NCI-H2171 (cell line): ENCODE measurements at places on chromosomes 12 and 14.

DNA sequence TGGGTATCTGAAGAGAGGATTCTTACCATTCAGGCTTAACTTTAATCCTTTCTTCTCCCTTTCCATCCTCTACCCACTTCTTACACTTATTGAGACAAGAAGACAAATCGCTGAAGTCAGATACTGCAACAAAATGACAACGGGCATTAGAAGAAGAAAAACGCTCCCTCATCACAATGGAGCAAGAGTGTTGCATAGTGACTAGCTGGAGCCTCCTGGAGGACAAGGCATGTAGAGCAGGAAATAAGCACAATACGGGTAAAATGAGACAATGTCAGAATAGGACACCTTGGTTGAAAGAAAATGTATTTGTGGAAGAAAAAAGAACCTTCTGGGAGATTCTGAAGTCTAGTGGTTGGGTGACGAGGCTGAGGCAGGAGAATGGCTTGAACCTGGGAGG, 501.0 kb downstream of the RERGL start:
- DNase-seq: no peak

DNA sequence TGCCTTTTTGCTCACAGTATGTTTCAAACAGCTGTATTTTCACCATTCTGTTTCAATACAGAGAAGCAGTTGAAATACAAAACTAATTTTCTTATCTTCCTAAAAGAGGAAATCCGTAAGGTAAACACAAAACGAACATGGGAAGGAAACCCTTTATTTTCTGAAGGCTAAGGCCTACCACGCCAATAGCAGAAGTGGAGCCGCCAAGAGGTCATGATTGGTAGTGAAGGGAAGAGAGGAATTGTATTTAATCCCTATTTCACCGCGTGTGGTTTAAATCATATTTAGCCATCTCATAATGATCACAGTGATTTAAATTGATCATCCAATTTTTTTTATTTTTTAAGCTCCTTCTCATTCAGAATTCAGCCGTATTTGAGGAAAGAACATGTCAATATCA, 398.2 kb downstream of the PRKD1 start:
- peak; percentile 49 for DNase-seq

DNA sequence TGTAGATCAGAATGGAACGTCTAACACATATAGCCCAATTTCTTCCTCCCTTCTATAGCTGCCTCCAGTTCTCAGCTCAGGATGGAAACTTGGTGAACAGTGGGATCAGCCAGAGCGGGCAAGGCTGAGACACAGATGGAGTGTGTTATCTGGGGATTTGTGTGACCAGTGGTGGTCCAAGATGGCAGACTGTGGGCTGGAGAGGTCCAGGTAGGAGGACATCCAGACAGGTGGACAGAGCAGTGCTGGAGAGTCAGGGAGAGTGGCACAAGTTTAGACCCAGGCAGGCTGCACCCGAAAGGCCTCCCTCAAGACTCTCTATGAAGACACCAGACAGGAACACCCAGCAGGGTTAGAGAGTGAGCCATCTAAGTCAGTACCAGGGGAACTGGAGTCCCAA, 116.1 kb upstream of the CPSF6 start:
- no peak for DNase-seq

GRCh38 chr14:70201994-70202393, 13.2 kb upstream of the SLC8A3 start:
- DNase-seq: no peak

GRCh38 chr12:56161690-56162351, 3.7 kb downstream of the MYL6 start:
- no peak for DNase-seq

- no peak for DNase-seq
These were observed 723.7 kb upstream of the TBX3 start for GRCh38 chr12:115407723-115408122.

DNA sequence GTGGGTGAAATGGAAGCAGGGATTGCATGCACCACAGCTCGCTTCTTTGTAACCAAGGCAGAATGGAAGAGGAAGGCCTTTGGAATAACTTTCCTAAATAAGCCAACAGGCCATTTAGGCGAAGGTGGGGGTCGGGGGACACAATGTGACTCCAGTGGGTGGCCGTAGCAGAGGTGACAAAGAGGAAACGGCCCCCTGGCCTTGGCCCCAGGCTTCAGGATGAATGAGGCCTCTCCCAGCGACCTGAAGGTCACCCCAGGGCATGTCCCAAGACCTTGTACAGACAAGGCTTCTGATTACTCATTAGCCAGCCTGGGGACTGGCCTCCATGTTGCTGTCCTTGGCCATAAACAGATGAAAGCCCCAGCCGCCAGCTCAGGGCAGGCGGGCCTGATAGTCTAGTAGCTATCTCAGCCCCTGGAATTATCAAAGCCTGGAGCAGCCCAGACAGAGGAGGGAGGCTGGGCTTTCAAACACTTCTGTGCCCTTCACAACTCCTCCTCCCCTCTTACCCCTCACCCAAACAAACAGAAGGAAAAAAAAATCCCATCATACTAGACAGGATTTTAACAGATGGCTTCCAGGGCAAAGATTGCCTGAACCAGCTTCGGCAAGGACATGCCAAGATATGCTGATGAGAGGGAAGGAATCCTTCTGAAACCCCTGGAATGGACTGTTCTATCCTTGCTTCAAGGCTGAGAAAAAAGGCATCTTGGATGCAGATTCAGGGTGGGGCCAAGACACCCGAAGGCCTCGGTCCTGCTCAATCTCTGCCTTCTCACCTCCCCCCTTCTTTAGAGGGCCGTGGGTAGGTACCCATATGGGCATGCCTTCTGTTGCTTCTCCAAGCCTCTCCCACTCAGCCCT, 142.3 kb upstream of the PARP11 start:
- DNase-seq: no peak

DNA sequence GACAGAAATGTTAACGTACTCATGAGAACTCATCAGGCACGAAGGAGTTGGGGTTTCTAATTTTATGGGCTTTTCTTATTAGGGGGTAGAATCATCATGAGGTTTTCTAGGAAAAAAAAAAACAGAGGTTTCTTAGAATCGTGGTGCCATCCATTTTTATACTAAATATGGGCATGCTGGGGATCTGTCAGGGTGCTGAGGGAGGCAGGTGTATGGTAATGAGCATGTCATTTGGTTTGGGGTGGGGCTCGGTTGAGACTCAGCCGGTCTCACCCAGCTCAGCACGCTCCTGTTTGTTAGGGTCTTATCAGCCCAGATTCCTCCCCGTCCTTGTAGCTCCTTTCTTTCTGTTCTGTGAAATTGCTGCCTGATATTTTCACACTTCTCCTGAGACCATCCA, 98.2 kb downstream of the DICER1 start:
- DNase-seq: no peak

DNA sequence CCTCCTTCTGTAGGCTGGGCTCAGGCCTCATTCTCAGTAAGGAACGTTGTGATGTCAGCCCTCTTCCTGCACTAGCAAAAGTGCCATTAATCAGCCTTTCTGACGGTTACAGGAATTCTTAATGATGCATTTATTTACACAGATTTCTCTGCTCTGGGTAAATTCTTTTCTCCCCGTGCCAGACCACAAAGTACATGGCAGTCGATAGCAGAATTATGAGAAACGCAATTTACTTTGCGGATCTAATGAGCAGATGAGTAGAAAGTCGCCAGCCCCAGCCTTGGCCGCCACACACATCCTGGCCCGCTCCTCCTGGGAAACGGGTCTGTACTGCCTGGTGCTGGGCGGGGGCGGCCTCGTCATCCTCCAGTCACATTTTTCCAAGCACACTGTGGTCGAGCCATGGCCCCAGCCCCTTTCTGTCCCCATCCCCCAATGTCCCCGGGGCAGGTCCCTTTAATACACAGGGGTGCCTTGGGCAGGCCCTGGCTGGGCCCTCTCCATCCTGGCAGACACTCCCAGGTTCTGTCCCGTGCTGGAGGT, 25.9 kb downstream of the NOC4L start:
- no peak for DNase-seq

- DNase-seq: no peak
These were observed 263.1 kb upstream of the CRY1 start for GRCh38 chr12:107356266-107356936.

GRCh38 chr12:50621399-50622300, 116.9 kb downstream of the DIP2B start:
- DNase-seq: no peak

DNA sequence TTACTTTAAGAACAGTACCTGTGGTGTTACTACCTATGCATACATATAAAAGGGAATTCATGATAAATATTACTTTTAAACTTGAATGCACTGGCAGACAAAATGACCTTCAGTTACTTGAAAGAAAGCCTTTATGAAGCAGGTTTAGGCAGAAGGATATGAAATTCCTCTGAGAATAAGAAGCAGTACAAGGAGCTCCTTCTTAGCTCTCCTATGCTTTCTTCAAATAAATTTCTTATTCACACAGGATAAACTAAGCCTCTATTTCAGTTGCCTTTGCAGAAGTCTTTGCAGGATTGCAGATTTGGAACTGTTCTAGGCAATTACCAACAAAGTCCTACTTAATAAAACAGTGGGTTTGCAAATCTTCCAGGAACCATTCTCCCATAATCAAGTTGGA, 1.0 kb downstream of the EPYC start:
- DNase-seq: no peak

- DNase-seq: peak; percentile 81
These were observed 78.8 kb downstream of the SEC23A start for GRCh38 chr14:39023939-39024871.

DNA sequence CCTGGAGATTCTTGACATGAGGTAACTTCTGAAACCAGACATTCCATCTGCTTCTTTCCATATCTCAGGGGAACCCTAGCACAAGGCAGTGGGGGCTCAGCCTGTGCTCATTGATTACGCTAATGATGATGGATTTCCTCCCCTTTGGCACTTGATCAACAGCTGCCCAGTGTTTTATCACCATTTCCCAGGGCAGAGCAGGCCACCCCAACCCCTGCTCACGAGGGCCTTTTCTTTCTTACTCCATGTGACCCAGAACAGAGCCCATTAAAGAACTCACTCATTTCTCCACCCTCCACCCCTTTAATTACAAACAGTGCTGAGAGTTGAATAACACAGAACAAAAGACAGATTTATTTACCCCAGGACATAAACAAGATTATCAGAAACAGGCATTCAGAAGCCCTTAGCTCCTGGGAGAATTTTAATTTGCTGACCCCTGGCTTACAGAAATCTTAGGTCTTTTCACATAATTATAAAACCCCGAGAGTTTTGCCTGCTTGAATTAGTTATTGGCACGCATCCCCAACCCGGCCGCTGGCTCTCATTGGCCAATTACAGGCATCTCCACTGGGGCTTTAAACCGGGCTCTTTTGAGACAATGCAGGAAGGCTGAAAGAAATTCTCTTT, 32.0 kb upstream of the CCDC60 start:
- peak; percentile 14 for DNase-seq

DNA sequence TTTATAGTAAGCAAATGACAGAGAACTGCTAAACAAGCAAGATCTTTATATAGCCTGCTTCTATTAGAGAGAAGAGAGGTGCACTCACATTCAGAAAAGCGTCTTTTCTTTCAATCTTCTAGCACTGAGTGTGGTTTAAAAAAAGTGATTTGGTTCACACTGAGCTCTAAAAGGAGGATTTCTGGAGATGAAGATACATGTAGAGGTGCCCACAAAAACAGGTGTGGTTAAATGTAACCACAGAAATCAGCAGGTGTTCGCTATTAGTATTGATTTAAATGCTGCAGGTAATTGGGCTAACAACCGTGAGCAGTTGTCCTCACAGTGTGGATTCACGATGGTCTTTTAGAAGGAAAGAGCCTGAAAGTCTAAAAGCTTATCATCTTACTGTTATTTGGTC, 10.7 kb downstream of the PKP2 start:
- DNase-seq: no peak

GRCh38 chr12:12927211-12928079, 24.5 kb downstream of the GPRC5D start:
- DNase-seq: no peak

- no peak for DNase-seq
These were observed 3.6 kb downstream of the UBC start for GRCh38 chr12:124910561-124911478.

DNA sequence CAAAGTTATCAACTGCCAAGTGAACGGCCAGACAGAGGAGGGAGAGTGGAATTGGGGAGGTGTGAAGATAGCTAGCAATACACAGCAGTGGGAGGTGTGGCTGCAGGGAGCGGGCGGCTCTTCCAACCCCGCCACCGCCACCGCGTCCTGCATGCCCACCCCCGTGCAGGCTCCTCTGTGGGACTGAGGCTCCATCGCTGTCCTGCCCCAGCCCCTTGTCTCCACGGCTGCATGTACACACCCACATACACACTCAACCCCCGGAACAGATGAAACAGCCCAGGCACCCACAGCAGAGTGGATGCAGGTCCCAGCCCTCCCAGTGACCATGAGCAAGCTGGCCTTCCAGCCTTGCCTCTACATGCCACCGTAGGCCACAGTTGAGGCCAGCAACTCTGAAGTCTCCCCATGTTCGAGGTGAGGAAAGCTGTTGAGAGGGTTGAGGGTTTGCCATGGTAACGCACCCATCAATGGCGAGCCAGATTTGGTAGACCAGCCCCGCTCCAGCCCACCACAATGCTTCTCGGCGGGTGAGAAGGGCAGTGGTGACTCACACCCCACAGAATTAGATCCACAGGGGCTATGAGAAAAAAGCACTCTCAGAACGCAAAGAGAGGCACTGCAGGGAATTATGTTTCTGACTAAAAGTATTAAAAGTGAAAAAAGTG, 39.3 kb downstream of the PITPNM2 start:
- no peak for DNase-seq

GRCh38 chr14:49212721-49213120, 373.5 kb downstream of the RPS29 start:
- no peak for DNase-seq

DNA sequence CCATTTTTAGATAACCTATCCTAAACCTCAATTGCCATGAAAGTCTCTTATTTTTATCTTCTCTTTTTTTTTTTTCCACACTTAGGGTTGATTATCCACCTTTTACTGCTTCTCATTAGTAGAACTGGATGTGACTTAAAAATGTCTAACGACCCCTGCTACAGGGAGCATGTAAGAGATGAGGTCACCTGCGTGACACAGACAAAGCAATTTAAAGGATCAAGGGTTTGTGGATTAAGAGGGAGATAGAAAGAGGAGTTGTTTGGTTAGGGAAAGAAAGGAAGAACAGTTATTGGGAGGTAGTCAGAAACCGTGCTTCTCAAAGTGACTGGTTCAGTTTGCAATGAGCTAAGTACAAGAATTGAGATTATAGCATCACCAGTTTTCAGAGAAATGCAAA, 239.1 kb downstream of the ALX1 start:
- no peak for DNase-seq

GRCh38 chr12:64064706-64065105, 157.4 kb downstream of the KICS2 start:
- no peak for DNase-seq

GRCh38 chr12:95417372-95417771, 56.6 kb upstream of the METAP2 start:
- DNase-seq: no peak

DNA sequence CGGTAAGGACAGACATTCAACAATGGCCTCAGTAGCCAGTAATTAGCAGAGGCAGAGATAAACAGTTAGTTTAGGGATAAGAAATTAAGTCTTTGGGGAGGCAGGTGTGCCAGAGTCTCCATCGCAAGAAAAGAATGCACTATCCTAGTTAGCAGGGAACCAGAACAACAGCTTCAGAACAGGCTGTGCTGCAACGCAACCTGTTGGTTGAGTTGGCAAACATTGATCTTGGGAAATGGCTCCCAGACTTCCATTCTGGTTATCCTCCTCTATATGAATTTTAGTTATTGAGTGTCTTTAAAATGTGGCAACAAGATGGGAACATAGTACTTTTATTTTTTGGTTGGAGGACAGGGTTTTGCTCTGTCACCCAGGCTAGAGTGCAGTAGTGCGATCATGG, 12.3 kb upstream of the LEMD3 start:
- no peak for DNase-seq
